ENCODE measurements at places on chromosomes 2 and 18. TPM values are rescaled to one million over a fixed set of nuclear protein-coding genes. Genes with fewer than 3 reads are reported as not detected.

The NEU4 gene
- total RNA-seq = 6.6 TPM

The GALNT13 gene
- total RNA-seq = not detected

DNA sequence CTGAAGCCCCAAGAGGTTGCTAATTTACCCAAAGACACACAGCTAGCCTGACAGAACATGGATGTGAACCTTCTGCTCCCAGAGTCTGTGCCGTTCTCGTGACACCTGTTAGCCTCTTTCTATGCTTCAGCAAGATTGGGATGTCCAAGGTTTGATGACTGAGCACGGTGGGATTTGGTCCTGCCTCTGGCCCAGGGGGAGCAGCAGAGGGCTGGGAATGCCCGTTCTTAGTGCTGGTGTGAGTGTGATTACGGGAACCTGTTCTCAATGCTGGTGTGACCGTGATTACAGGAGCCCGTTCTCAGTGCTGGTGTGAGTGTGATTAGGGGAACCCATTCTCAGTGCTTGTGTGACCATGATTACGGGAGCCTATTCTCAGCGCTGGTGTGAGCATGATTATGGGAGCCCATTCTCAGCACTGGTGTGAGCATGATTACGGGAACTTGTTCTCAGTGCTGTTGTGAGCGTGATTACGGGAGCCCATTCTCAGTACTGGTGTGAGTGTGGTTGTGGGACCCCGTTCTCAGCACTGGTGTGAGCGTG lies 67.3 kb upstream of the SNTG2 start:
- no peak for DNase-seq
- no peaks in the 10 kb centered on the region for H3K36me3 ChIP-seq
- no peak overlapping the region for H3K27ac ChIP-seq
- H3K4me1 ChIP-seq = no peaks in the 10 kb centered on the region
- no peak overlapping the region for H3K4me3 ChIP-seq

DNA sequence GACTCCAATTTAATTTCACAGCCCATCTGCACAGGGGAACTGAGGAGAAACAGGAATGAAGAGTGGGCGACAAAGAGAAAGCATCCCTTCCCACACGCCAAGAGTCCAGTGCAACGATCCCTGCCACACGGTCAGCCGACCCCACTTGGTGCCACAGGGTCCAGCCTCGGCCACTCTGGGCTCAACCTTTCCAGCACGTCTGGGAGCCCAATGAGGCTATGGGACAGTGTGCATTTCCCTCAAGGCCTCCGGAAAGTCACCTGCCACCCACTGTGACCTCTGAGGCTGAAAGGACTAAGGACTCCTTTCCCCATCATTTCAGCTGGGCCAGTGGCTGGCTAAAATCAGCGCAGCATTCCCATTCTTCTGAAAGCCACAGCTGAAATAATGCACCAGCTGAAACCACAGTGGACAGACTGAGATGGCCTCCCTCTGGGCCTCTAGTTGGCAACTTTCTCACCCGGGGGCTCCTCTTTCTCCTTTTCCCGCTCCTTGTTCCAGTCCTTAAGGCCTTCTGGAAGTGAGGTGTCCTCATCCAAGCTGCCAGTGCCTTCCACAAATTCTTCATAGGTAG lies 21.2 kb downstream of the TUBB6 start:
- DNase-seq = no peak
- H3K27ac ChIP-seq = no peak overlapping the region
- H3K27me3 ChIP-seq = no peaks in the 10 kb centered on the region
- peaks cover 7% of the 10 kb centered on the region for H3K4me1 ChIP-seq
- no peak overlapping the region for H3K4me3 ChIP-seq

DNA sequence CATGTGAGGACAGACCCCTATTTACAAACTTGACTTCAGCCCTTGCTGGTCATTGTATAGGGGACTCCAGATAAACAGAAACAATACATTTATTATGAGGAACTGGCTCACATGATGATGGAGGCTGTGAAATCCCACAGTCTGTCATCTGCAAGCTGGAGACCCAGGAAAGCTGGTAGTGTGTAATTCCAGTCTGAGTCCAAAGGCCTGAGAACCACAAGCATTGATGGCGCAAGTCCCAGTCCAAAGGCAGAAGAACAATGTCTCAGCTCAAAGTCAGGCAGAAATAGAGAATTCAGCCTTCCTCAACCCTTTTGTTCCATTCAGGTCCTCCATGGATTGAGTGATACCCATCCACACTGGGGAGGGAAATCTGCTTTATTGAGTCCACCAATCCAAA lies 28.1 kb upstream of the SPP2 start:
- H3K36me3 ChIP-seq = no peaks in the 10 kb centered on the region
- H3K4me3 ChIP-seq = no peak overlapping the region
- no peak overlapping the region for H3K27ac ChIP-seq
- no peaks in the 10 kb centered on the region for H3K27me3 ChIP-seq

The EGR4 gene
- 0.28 TPM for total RNA-seq

DNA sequence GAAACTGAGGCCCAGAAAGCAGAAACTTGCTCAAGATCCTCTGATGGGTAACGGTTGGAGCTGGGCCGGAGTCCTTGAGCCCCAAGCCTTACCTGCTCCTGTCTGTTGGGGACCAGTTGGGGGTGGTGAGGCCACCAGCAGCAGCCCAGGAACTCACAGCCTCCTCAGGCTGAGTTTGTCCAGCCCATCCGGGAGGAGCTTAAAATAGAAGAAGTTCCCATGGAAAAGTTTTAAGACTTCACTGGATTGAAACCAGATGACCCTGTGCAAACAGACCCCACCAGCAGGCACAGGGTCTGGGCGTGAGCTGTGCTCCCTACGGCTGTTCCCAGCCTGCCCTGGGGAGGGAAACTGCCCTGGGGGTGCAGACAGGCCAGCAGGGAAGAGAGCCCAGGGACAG lies 40.6 kb upstream of the FOSL2 start:
- peaks cover 63% of the 10 kb centered on the region for H3K4me1 ChIP-seq
- H3K4me3 ChIP-seq = no peak overlapping the region
- H3K27ac ChIP-seq = no peak overlapping the region
- H3K36me3 ChIP-seq = no peaks in the 10 kb centered on the region
- no peak for DNase-seq

All from natural killer cell (primary cell).